ENCODE measurements at places on chromosomes 1 and 21.

- DNase-seq, result no peak
Measured at GRCh38 chr1:51285055-51285454, 45.3 kb downstream of the TTC39A start.

GRCh38 chr1:89760496-89760895, 60.3 kb upstream of the LRRC8D start:
- no peak for DNase-seq

DNA sequence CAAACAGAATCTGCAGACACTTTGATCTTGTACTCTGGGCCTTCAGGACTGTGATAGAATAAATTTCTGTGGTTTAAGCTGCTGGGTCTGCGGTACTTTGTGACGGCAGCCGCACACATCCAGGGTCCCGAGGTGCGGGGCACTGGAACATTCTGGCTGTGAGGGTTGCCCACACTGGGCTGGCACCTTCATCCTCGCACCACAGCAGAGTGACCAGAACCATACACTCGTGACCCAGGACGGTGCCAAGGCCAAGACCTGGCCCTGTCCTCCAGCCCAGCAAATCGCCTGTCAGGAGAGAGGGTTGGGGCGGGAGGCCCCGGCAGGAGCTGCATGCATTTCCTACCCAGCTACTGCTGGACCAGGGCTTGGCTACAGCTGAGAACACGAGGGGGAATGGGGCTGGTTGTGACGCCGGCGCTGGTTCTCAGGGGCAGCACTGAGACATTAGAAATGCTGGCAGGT, 2.6 kb upstream of the FTCD start:
- no peak for DNase-seq

- DNase-seq, result no peak
Measured at GRCh38 chr1:2172551-2173146, 21.9 kb downstream of the FAAP20 start.

DNA sequence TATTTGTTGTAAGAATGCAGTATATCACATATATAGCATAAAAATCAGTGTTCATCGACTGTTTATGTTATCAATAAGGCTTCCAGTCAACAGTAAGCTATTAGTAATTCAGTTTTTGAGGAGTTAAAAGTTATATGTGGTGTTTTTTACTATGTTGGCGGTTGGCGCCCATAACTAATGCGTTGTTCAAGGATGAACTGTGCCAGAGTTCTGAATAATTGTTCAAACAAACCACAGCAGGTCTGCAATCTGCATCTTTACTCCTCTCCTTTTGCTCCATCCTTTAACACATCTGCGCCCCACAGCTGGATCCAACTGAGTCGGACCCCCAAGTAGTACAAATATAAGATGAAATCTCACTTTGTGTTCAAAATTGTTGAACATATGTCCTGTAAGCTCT, 836.1 kb downstream of the LTN1 start:
- DNase-seq, result no peak

DNA sequence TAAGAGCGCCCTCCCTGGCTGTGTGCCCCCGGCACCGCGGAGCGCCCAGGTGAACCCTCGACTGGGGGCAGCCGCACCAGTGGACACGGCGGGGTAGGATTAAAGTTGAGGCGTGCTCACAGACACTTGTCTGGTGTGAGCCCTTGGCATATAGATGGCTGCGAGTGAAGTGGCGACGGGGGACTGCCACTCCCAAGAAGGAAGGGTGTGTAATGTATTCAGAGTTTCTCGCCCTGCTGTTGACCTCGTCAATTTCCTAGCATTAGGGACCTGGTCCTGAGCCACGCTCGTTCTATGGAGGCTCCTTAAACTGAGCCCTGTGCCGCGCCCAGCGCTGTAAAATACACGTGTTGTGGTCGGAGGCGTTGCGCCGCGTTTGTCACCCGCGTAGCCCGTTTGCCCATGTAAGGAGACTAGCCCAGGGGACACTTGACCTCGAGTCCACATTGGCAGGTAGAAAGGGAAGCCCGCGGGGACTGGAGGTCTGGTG, 554 bp downstream of the EVA1C start:
- no peak for DNase-seq

DNA sequence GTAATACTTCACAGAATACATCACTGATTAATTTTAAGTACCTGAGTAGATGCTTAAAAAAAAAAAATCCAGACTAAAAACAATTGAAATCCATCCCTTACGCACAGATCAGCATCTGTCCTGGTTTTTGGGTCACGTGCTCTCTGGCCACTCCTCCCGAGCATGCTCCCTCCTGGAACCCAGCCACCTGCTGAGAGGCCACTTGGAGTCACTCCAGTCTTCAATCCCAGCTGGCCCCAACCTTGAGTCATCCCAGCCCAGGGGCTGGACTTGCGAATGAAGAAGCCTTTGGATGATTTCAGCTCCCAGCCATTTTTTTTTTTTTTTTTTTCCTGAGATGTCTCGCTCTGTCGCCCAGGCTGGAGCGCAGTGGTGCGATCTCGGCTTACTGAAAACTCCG, 8.9 kb downstream of the MAP1LC3C start:
- DNase-seq, result no peak

- DNase-seq, result no peak
Measured at GRCh38 chr1:158681606-158682005, 4.9 kb downstream of the SPTA1 start.

DNA sequence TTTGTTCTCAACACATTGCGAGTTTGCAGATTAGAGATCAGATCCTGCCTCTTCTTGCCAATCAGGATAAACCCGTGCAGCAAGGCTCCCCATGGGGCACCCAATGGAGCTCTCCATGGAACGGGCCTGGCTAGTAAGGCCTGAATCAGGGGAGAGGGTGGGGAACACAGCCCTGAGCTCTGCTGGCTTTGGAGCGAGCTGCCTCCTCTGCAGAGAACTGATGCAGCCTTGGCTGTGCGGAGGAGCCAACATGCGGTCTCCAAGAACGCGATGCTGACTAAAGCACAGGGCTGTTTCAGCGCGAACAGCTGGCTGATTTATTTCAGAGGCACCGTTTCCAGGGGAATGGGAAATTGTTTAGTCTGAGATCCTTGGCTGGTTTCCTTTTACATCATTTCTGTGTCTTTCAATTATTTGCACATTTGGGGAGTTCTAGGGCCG, 139.7 kb downstream of the TSEN15 start:
- DNase-seq, result no peak

DNA sequence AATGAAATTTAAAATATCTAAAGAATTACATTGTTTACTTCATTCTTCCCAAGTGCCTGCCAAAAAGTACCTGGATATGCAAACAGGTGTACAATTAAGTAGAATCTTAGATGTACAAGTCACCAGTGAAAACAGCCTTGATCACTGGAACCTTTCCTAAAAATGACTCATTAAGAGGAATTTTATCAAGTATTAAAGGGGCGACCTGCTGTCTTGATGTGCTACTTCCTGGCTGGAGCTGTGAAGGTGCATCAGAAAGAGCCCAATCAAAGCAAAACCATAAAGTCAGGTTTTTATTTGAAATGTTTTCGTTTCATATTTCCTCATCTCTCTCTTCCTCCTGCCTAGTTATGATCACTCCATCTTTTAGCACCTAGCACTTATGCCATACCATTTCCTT, 33.4 kb downstream of the IFI44 start:
- DNase-seq, result no peak

- DNase-seq, result no peak
Measured at GRCh38 chr1:1020000-1020404, at the start of gene AGRN. Gene AGRN (plus strand): TSS chr1:1020120. CDS start chr1:1020173, 53 bp downstream.

All from stimulated activated CD4-positive, alpha-beta T cell treated with anti-CD3 and anti-CD28 coated beads, Interleukin-1b, Interleukin-23, amount 100 ng/mL, for 1 hour (primary cell).